Fibroblast of skin of abdomen (primary cell): ENCODE measurements at places on chromosomes 12 and 14.

DNA sequence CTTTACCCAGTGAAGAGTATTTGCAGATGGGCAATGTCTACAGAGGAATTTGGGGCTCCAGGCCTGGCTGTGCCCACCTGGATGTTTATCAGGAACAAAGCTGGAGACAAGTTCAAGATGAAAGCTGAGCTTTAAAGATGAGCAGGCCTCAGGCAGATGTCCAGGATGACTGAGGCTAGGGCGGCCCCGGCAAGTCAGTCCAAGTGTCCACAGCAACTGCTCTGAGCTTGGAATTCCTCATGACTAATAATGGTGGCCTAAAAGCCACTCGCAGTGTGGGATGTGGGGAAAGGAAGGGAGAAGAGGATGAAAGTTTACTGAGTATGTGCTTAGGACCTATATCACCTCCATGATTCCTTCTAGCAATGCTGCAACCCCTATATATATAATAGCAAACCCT, 128.2 kb upstream of the NOS1 start:
- DNase-seq, result peak; percentile 13

GRCh38 chr14:101098177-101098576, 194.7 kb upstream of the RTL1 start:
- DNase-seq, result no peak

DNA sequence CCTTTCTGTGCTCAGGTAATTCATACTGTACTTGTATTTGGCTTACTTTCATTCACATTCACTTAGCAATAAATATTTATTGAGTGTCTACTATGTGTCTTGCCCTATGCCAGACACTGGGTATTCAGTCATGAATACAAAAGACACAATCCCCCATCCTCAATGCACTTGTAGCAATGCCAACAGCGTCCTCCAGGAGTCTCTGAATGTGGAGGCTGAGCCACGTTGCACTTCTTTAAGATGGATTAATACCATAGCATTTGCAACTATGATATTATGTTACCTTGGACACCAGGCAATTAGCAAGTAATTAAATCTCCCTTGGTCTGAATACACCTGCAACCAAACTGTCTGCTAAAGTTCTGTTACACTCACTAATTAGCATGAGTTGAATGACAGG, 58.8 kb downstream of the OTX2 start:
- no peak for DNase-seq

- DNase-seq, result no peak
Observed at GRCh38 chr12:11764837-11765236, 115.4 kb downstream of the ETV6 start.

DNA sequence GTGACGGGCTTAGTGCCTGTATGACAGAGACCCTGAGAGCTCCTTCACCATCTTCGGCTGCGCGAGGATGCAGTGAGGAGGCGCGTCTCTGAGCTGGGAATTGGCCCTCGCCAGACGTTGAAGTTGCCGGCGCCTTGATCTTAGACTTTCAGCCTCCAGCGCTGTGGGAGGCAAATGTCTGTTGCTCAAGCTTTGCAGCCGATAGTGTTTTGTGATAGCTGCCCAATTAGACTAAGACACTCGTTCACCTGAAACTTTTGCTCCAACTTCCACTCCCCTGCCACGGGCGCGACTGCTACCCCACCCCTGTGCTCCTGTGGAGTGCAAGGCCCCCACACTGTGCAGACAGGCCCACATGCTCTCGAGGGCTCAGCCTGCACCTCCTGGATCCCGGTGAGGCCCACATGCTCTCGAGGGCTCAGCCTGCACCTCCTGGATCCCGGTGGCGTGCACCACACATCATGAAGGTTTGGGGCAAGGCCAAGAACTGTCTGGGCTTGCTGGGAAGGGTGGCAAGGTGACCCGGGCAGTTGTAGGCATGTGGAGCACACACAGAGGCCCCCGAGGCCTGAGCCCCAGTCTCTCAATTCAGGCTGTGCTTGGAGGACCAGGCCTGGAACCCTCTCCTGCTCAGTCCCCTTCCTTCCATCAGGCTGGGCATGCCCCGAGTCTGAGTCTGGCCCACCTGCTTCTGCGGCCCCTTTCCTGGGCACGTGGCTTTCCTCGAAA, 324.6 kb downstream of the TMEM121 start:
- no peak for DNase-seq

- no peak for DNase-seq
Observed at GRCh38 chr14:95815226-95815690, 61.4 kb upstream of the TUNAR start.

GRCh38 chr14:96281486-96281885, 25.5 kb downstream of the BDKRB1 start:
- DNase-seq, result no peak

- DNase-seq, result peak; percentile 72
Observed at GRCh38 chr12:42129595-42130204, 15.0 kb downstream of the GXYLT1 start.

- no peak for DNase-seq
Observed at GRCh38 chr12:90836689-90837088, 118.3 kb downstream of the CCER1 start.

GRCh38 chr14:54366736-54367735, 29.8 kb upstream of the CDKN3 start:
- peak; percentile 75 for DNase-seq

DNA sequence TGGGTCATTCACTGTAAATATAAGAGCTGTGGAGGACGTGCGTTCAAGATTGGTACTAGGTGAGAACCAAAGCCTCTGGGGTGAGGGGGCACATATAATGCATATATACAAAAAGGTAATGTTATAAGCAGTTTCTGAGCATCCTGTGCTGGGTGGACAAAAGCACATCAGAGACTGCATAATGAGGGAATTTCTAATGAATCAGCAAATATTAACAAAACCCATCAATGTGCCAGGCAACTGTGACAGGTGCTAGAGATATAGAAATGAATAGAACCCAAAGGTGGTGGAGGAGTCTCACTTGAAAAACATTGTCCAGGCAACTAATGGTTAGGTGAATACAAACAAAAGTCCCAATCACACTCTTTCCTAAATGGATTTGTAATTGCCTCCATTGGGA, 74.7 kb downstream of the GPR65 start:
- no peak for DNase-seq

DNA sequence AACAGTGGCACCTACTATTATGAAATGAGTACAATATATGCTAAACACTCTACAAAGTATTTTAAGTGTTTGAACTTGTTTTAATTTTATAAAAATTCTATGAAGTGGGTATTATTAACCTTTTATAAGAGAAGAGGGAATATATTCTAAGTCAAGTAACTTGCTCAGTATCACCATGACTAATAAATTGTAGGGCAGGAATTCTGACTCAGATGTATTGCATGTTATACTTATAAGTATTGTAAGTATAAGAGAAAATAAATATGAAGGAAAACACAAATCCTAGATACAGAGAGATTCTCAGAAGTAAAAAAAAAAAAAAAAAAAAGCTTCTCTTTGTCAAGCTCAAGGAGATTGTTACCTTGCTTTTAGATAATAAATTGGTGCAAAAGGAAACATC, 893.2 kb downstream of the SLC16A7 start:
- DNase-seq, result peak; percentile 31

DNA sequence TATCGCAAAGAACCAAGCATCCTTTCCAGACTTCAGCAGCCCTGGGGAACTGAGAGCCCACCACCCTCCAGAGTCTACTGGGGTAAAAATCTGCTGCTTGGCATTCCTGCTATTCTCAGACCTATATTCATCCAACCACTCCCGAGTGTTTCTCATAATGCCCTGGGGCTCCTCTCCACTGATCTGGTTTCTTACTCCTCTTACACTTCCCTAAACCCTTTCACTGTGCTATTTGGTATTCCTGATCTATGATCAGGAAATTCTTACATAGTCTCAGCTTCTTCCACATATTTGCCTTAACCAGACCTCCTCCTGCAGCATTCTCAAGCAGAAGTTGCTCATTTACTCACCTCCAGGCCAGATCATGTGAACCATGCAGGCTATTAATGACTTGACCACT, 82.4 kb downstream of the SYT10 start:
- DNase-seq, result no peak

- DNase-seq, result no peak
Observed at GRCh38 chr14:100834082-100834793, 8.3 kb downstream of the MEG3 start.

DNA sequence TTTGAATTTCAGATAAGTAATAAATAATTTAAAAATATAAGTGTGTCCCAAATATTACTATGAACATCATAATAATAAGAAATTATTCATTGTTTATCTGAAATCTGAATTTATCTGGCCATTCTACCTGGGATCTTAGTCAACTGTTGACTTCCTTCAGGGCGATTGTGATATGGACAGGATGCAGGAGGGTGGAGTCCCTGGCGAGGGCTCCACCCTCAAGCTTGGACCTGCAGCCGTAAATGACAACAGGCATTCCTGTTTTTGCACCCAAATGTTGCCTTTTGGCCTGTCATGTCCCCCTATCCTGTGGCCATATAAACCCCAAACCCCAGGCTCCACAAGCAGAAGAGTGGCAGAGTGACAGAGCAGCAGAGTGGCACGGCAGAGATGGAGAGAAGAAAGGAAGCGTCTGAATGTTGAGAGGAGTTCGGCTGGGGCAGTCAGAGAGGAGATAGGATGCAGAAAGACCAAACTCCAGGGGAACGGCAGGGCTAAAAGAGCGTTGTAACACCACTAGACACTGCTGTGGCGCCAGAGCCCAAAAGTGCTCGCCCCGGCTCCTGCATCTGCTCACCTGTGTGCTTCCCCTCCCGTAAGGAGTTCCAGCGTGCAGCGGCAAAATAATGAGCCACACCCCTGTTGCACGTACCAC, 39.4 kb upstream of the FUT8 start:
- DNase-seq, result no peak

GRCh38 chr12:114982760-114983159, 298.8 kb upstream of the TBX3 start:
- peak; percentile 22 for DNase-seq

GRCh38 chr12:16344269-16344668, 3.2 kb upstream of the MGST1 start:
- DNase-seq, result no peak

GRCh38 chr14:33946679-33947476, 4.0 kb downstream of the EGLN3 start:
- DNase-seq, result no peak

- no peak for DNase-seq
Observed at GRCh38 chr12:26702741-26703140, 130.3 kb downstream of the ITPR2 start.

GRCh38 chr12:101908395-101908794, 31.0 kb downstream of the DRAM1 start:
- no peak for DNase-seq

DNA sequence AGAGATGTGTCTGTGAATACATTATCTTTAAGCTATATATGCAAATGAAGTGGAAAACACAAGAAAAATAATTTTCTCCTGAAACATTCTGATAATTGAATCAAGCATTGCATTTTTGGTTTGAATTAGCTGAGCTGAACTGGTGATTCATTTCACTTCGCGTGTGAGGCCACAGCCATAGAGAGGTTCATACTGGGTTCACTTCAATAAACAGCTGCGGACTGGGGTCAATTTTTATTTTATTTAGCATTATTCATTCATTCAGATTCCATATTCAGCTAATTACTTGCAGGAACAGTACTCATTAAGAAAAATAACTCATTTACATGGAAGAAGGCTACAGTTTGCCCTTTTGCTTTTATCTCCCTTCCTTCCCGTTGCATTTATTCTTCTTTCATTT, 195.2 kb upstream of the LRIG3 start:
- peak; percentile 82 for DNase-seq

DNA sequence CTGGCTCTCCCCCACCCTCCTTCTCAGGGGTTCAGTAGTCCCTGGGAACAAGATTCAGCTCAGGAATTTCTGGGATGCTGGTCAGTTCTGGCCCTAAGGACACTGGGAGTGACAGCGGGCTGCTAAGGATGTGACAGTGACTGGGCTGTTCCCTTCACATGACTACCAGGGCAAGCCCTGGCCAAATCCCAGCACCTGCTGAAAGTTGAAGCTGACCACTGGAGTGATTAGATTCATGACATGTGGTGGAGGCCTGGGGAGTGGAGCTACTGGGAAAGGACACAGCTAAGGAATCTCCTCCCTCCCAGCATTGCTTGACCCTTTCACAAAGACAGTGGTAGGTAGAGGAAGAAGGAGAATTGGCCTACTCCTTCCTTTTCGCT, 204.9 kb downstream of the DAD1 start:
- no peak for DNase-seq
